ENCODE measurements at places on chromosomes 5 and 9.

DNA sequence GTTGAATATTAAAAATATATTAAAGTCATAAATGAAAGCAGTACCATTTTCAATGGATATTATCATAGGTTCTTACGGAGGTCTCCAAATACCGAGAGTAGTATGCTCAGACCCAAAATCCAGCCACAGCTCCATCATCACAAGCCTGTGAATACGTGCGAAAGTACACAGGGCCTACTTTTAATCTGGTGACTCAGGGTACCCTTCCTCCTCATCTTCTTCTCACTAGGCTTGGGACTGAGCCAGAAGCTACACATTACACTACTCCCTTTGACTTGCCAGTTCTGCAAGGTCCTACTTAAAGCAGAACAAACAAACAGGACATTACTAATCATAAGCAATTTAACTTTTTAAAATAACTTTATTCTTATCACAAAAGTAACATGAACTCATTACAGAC lies 7.6 kb upstream of the RIC1 start:
- peak overlapping the region; percentile 71 for H3K27ac ChIP-seq
- H3K4me1 ChIP-seq: peaks cover 69% of the 10 kb centered on the region
- DNase-seq: peak; percentile 90
- H3K27me3 ChIP-seq: no peaks in the 10 kb centered on the region
- H3K36me3 ChIP-seq: no peaks in the 10 kb centered on the region

DNA sequence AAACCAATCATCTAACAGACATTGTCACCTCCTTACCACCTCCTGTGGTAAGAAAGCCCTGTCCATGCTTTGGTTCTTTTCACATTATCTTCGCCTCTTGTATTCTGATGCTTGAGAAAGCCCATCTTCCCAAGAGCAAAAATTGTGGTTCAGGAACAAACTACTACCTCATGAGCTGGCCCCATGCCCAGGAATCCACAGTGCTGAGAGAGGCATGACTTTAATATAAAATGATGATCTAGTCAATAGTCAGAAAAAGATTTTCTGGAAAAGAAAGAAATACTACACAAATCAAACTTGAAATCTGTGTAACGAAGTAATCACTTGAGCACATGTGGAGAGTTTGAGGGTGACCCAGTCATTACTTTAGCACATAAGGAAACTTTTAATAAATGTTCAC lies 94.7 kb downstream of the FGF10 start:
- DNase-seq: no peak
- no peaks in the 10 kb centered on the region for H3K27me3 ChIP-seq
- H3K4me3 ChIP-seq: no peak overlapping the region
- H3K27ac ChIP-seq: no peak overlapping the region
- H3K4me1 ChIP-seq: no peaks in the 10 kb centered on the region

- H3K27ac ChIP-seq: no peak overlapping the region
- H3K4me1 ChIP-seq: no peaks in the 10 kb centered on the region
- no peak overlapping the region for H3K4me3 ChIP-seq
- DNase-seq: no peak
Measured at GRCh38 chr9:22147813-22148527, 138.9 kb upstream of the CDKN2B start.

DNA sequence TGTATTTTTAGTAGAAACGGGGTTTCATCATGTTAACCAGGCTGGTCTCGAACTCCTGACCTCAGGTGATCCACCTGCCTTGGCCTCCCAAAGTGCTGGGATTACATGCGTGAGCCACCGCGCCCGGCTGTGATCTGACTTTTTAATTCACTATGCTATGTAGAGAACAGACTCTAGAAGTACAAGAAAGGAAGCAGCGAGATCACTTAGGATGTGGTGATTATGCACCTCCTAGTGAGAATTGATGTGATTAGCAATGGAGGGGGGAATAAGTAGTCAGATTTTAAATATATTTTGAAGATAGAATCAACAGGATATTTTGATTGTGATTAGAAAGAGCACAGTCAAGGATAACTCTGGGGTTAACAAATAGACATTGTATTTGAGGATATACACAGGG lies 36.3 kb downstream of the GAPVD1 start:
- no peak for DNase-seq
- peaks cover 38% of the 10 kb centered on the region for H3K36me3 ChIP-seq
- no peak overlapping the region for H3K27ac ChIP-seq
- H3K27me3 ChIP-seq: no peaks in the 10 kb centered on the region
- no peaks in the 10 kb centered on the region for H3K4me1 ChIP-seq

- H3K4me1 ChIP-seq: peaks cover 11% of the 10 kb centered on the region
- H3K27me3 ChIP-seq: no peaks in the 10 kb centered on the region
- H3K36me3 ChIP-seq: no peaks in the 10 kb centered on the region
- no peak for DNase-seq
- H3K27ac ChIP-seq: no peak overlapping the region
Measured at GRCh38 chr9:108991479-108991878, 21.8 kb downstream of the CTNNAL1 start.

DNA sequence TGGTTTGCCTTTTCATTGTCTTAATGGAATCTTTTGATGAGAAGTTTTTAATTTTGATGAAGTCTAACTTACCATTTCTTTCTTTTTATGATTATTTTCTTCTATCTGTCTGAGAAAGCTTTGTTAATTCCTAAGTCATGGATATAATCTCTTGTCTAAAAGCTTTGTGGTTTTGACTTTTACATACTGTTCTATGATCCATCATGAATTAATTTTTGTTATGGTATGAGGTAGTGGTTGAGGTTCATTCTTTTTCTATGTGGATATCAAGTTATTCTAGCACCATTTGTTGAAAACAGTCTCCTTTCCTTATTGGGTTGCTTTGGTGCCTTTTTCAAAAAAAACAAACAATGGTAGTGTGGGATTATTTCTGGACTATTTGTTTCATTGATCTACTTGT lies 20.4 kb downstream of the FBXO10 start:
- H3K4me1 ChIP-seq: peaks cover 10% of the 10 kb centered on the region
- no peaks in the 10 kb centered on the region for H3K27me3 ChIP-seq
- H3K4me3 ChIP-seq: no peak overlapping the region
- no peak for DNase-seq

GRCh38 chr5:68554571-68555279 lies 339.2 kb downstream of the PIK3R1 start:
- H3K27me3 ChIP-seq: no peaks in the 10 kb centered on the region
- H3K27ac ChIP-seq: no peak overlapping the region
- H3K4me1 ChIP-seq: no peaks in the 10 kb centered on the region
- H3K36me3 ChIP-seq: no peaks in the 10 kb centered on the region
- no peak for DNase-seq
- no peak overlapping the region for H3K4me3 ChIP-seq

Data from gastrocnemius medialis (tissue), 4 donors.